ENCODE measurements at places on chromosomes 1 and 21.

- no peak for DNase-seq
These were observed 7.3 kb upstream of the DHCR24 start for GRCh38 chr1:54894271-54894670.

DNA sequence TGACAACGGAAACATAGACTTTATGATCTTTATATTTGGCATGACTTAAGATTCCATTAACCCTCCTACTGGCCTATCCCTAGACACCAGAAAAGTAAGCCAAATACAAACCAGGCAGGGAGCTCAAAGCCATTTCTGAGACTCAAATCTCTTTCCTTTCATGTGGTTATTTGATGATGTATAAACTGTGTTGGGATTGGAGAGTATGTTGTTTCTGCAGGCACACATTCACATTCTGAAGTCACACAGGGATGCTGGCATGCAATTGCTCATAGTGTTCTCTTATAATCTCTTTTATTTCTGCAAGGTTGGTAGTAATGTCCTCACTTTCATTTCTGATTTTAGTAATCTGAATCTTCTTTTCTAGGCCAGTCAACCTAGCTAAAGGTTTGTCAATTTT, 5.8 kb downstream of the ZMYND12 start:
- no peak for DNase-seq

DNA sequence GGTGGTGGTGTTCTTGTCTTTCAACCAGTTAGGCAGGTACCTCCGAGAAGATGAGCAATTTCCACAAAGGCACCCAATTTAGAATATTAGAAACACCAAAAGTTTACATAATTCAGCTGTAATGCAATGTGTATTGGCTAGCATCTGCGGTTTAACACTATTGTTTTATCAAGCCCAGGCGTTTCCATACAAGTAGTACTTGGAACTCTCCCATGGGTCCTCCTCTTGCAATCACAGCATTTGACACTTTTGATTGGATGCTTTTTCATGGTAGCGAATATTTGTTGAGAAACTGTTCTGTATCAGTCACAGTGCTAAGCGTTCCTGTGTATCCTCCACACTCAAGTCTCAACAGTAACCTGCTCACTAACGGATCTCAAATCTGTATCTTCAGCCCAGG, 20.1 kb upstream of the MAP1LC3C start:
- no peak for DNase-seq

GRCh38 chr21:31730712-31731055, 1.2 kb downstream of the SCAF4 start:
- DNase-seq: no peak

DNA sequence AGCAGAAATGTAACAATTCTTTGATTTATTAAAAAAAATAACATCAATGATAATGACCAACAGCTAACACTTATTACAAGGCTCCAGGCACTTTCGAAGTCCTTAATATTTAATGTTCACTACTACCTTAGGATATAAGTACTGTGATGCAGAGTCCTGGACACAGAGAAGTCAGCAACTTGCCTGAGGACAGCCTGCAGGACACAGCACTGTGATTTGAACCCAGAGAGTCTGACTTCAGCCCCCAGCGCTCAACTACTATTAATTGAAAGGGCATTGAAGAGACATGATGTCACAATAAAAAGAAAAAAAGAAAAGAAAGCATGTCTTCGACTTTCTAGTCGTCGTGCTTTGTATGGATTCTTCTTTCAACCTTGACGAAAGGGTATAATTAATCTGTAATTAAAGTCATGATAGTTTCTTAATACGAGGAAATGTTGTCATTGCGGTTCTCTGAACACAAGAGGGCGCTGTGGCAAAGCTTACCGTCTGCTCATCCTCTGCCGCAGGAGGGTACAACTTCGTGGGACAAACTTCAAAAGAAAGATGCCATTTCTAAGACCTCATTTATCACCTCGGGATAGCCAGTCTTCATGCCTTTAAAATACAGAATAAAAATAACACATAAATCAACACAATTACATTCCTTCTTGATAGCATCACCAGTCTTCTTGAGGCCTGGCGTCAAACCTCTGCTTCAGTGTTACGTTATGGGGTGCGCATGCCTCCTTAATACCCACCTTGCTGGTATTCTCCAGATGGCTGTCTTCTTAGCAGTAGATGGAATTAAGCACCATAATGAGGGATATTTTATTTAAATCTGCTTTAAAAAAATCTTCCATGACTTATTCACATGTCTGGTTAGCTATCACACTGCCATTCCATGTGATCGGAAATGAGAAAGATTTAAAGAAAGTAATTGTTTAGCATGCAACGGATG, 240.1 kb downstream of the DISC1 start:
- peak; percentile 34 for DNase-seq

- no peak for DNase-seq
These were observed 46.9 kb upstream of the PLXNA2 start for GRCh38 chr1:208291129-208291528.

- no peak for DNase-seq
These were observed 2.2 kb downstream of the SHISA4 start for GRCh38 chr1:201890806-201891450.
